ENCODE measurements at places on chromosomes 3 and 15. TPM values are rescaled to one million over a fixed set of nuclear protein-coding genes. Genes with fewer than 3 reads are reported as not detected.

The SEMA5B gene
- 17.6 TPM for polyA plus RNA-seq

The CPN2 gene
- polyA plus RNA-seq: not detected

The RLBP1 gene
- not detected for polyA plus RNA-seq

The P4HTM gene
- polyA plus RNA-seq: not detected

The COL6A5 gene
- 0.11 TPM for polyA plus RNA-seq

The PODXL2 gene
- polyA plus RNA-seq: 3.9 TPM

The IQCF5 gene
- not detected for polyA plus RNA-seq

GRCh38 chr3:160312014-160312624 lies 86.9 kb downstream of the C3orf80 start:
- DNase-seq: no peak

GRCh38 chr15:73440571-73440970 lies 2.4 kb upstream of the REC114 start:
- no peak for DNase-seq

DNA sequence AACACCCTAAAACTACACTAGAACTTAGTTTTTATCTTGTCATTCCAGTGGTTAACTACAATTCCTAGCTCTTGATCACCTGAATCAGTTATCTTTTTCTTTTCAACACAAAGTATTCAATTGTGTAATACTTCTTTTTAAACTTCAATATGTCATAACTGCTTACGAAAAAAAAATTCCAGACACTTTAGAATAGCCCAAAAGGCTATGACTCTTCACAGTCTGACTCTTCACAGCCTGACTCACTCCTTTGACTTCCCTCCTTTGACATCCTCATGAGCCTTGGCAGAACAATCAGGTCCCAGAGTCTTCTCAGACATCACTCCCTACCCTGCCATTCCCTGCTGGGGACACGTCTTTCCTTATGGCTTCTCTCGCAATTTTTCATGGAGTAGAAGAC lies 727.1 kb downstream of the ROBO1 start:
- no peak for DNase-seq

GRCh38 chr3:29764041-29764440 lies 483.2 kb downstream of the RBMS3 start:
- peak; percentile 65 for DNase-seq

DNA sequence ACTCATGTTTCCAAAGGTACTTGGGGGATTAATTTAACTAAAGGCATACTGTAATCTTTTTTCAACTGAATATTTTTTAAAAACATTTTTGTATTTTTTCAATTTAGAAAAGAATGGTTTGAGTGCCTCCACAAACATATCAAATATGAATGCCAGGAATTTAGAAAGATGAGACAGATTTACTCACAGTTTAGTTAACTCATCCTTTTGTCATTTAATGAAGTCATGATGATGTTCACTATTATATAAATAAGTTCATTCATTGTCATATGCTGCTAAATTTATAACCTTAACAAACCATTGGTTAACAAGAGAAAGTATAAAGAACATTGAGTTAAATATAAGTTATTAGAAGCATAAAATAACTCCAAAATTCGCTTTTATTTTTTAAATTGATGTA lies 50.0 kb downstream of the FGF7 start:
- DNase-seq: no peak

GRCh38 chr3:65732051-65732935 lies 306.4 kb downstream of the MAGI1 start:
- DNase-seq: peak; percentile 70

DNA sequence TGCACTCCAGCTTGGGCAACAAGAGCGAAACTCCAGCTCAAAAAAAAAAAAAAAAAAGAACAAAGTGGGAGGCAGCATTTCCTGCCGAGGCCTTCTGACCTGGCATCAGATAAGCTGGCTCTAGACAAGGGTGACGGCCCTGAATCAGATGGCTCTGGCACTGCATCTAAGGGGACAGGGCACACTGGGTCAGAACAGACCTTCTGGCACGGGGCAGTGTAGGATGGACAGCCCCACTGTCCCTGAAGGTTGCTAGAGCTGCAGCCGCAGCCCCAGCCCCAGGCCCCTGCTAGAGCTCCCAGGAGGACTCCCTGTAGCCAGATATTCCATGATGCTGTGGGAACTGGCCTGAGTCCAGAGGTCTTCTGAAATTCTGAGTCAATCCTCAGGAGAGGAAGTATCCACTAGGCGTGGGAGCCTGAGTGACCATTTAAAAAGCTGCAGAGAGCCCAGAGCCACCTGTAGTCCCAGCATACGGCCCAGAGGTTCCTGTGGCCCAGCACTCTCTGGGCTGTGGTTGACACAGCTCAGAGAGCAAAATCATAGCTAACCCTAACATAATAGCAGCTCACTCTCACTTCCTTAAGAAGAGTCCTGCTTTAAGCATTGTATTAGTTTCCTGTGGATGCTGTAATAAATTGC lies 69.2 kb upstream of the MFGE8 start:
- DNase-seq: peak; percentile 58

GRCh38 chr3:138845771-138846173 lies 11.0 kb upstream of the PIK3CB start:
- no peak for DNase-seq

GRCh38 chr15:57150066-57150865 lies 226.0 kb upstream of the CGNL1 start:
- no peak for DNase-seq

DNA sequence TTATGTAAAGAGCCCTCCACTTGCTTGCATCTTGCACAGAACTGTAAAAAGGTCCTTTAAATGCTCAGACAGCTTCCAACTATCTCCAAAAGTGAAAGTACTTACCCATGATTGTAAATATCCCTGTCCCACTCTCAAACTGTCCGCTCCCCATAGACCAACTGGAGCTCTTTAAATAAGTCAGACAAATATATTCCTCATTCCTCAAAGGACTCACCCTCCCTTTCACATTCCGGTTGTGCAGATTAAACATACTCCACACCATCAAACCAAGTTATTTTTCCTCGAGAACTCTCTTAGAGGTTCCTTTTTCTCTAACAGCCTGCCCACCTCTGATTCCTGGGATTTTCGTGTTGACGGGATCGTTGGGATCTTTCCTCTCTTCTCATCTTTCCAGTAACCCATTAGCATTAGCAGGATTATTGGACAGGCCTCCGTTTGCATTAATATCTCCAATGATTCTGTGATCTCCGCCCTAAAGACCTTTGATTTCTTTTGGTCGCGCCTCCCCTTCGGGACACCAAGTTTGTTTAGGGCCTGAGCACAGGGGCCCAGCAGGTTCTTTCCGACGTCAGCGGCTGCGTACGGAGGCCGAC lies 763 bp downstream of the GOLGB1 start:
- DNase-seq: no peak

DNA sequence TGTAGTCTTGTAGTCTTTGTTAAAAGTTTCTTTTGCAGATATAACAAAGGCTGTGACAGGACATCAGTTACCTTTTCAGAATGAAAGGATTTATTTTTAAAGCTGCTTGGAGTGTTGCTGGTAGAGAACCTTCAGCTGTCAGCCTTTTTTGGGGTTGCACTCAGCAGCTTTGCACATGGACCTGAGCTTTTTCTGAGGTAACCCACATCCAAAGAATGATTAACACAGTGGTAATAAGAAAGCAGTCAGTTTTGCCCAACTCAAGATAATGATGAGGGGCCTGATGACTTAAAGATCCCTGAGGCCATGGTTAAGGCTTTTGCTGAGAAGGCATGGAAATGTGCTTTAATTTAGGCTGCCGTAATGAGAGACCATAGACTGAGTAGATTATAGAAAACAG lies 1042.7 kb downstream of the PLOD2 start:
- no peak for DNase-seq

DNA sequence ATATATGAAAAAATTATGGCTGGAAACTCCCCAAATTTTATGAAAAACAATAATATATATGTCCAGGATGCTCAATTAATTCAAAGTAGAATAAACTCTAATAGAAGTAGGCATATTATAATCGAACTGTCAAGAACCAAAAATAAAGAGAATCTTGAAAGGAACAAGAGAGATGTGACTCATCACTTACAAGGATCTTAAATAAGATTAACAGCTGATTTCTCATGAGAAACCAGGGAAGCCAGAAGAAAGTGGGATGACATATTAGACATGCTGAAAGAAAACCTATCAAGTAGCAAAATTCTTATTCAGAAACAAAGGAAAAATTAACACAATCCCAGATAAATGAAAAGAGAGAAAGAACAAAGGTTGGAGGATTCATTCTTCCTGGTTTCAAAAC lies 66.8 kb downstream of the FAIM start:
- DNase-seq: no peak

GRCh38 chr3:195005251-195005620 lies 265.7 kb downstream of the XXYLT1 start:
- DNase-seq: no peak

GRCh38 chr3:58164906-58165821 lies 45.6 kb downstream of the DNASE1L3 start:
- DNase-seq: no peak

DNA sequence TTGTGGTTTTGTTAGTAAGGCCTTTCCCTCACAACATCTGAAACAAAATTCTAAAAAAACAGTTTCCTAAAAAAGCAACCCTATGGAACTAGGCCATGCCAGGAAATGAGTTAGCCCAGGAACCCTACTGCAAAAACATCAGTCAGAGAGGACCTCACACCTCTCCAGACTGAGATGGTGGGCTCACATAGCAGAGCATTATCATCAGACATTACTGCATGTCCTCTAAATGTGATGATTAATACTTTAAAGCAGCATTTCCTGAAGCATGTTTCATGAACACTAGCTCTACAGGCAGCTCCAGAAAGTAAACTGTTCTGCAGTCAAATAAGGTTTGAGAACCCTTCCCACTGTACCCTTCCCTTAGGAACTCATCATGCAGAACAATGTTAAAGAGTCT lies 232.3 kb upstream of the MRPL3 start:
- DNase-seq: no peak
